PC-9 (cell line): ENCODE measurements at places on chromosomes 4 and X. TPM values are rescaled to one million over a fixed set of nuclear protein-coding genes. Genes with fewer than 3 reads are reported as not detected.

CFP gene
- total RNA-seq: 0.48 and 0.53 TPM in 2 replicates

DCAF8L2 gene
- total RNA-seq: 5.6 and 7.7 TPM in 2 replicates

CHST7 gene
- 0.94 and 1.1 TPM in 2 replicates for total RNA-seq

TCEAL3 gene
- total RNA-seq: 11.7 and 12.8 TPM in 2 replicates

SLC6A8 gene
- 37.6 and 40.5 TPM in 2 replicates for total RNA-seq

DRD5 gene
- not detected in 2 replicates for total RNA-seq

TMSB15A gene
- not detected in 2 replicates for total RNA-seq

ERVMER34-1 gene
- total RNA-seq: 0.73 and 0.92 TPM in 2 replicates

NR3C2 gene
- total RNA-seq: 0.93 and 0.96 TPM in 2 replicates

CLRN2 gene
- total RNA-seq: not detected in 2 replicates

GRCh38 chr4:102339018-102339417, 6.3 kb downstream of the SLC39A8 start:
- peak; percentile 57 for DNase-seq
- peaks cover 24% of the 10 kb centered on the region for H3K4me1 ChIP-seq
- H3K4me3 ChIP-seq: no peak overlapping the region
- H3K27ac ChIP-seq: no peak overlapping the region
- H3K36me3 ChIP-seq: no peaks in the 10 kb centered on the region

DNA sequence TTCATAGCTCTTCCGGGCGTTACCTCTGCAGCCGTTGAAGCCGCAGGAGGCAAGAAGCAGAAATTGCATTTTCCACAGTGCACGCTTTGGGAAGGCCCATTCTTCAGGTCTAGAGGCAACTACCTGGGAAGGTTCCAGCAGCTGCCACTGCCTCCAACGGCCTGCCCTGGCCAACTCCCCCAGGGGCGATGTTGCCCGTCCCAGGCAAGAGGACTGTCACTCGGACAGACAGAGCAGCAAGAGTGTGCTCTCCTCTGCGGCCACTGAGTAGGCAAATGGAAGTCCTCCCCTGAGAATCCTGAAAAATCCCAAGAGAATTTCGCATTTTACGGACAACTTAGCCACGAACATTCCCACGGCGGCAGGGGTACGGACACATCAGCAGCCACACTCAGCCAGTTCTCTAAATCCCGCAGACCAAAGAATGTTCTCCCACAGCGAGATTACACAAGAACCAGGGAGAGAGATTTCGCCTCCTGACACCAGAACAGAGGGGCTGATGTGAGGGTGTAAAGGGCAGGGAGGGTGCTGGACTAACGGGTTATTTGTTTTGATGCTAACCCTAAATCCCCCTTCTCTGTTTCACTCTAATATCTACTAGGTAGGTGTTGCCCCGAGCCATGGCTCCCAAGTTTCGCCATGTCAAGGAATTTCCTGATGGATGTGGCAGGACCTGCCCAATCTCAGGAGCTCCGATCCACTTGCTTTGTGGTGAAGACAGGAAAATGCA, 63.8 kb downstream of the SEPSECS start:
- no peaks in the 10 kb centered on the region for H3K36me3 ChIP-seq
- no peak overlapping the region for H3K27ac ChIP-seq
- no peaks in the 10 kb centered on the region for H3K4me1 ChIP-seq
- no peak for DNase-seq
- H3K27me3 ChIP-seq: no peaks in the 10 kb centered on the region

GRCh38 chr4:77039796-77040195, 36.0 kb downstream of the CCNI start:
- no peak overlapping the region for H3K4me3 ChIP-seq
- DNase-seq: no peak
- no peaks in the 10 kb centered on the region for H3K4me1 ChIP-seq
- no peaks in the 10 kb centered on the region for H3K27me3 ChIP-seq
- H3K36me3 ChIP-seq: no peaks in the 10 kb centered on the region

DNA sequence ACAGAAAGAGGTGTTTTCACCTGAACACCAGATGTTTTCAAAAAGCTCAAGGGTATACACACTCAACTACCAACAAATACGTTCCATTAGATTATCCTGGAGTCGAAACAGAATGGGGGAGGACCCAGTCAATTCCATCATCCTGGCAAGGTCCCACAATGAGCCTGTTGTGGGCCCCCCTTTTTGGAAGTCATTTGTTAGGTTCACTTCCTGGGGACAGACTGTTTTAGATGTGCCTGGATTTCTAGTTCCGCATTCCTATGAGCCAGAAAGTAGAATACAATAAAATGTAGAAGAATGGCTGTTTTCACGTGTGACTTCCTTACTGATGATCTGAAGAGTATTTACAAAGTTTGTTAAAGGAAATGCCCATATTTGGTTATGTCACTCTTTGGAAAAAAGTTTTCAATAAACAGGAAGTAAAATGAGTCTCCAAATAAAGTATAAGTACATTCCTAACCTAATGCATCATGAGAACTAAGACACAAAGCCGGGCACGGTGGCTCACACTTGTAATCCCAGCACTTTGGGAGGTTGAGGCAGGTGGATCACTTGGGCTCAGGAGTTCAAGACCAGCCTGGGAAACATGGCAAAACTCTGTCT, 192.5 kb downstream of the MAML3 start:
- DNase-seq: no peak
- H3K27ac ChIP-seq: no peak overlapping the region
- H3K4me1 ChIP-seq: no peaks in the 10 kb centered on the region

DNA sequence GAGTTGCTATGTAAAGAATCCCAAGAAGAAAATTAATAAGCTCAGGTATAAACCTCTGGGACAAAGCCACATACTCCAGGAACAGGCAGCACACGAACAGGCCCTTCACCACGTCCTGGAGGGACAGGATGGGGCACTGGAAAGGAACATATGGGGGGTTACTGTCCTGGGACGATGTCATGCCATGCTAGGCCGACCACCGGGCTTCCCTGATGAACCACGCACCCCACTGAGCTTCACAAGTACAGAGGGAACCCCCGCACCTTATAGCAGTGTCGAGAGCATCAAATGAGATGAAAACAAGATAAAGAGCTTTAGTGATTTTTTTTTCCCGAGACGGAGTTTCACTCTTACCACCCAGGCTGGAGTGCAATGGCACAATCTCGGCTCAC, 19.1 kb downstream of the NOP14 start:
- DNase-seq: no peak
- no peaks in the 10 kb centered on the region for H3K4me1 ChIP-seq
- H3K4me3 ChIP-seq: no peak overlapping the region

- H3K27me3 ChIP-seq: no peaks in the 10 kb centered on the region
- H3K36me3 ChIP-seq: no peaks in the 10 kb centered on the region
- H3K4me1 ChIP-seq: no peaks in the 10 kb centered on the region
- DNase-seq: no peak
- no peak overlapping the region for H3K27ac ChIP-seq
These were observed 377.1 kb upstream of the HS3ST1 start for GRCh38 chr4:11805842-11806241.

DNA sequence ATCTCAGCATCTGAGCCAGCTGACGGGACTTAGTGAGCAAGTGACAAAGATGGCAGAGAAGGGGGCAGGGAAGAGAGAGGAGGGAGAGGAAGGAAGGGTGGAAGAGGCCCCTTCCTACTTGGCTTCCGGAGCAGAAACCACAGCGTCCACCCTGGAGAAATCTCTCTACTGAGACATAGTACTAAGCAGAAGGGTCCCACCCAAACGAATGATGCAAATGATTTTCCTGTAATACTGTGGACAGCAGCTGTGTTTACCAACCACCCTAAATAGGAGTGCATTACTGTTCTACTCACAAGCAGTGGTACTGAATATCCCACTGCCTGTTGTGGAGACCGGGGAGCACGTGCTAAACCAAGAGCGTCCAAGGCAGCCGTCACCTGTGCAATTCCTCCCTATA, 29.4 kb downstream of the DTHD1 start:
- DNase-seq: no peak
- no peaks in the 10 kb centered on the region for H3K4me1 ChIP-seq

GRCh38 chr4:88524171-88524570, 595 bp upstream of the PYURF start:
- H3K4me3 ChIP-seq: peak overlapping the region; percentile 85
- peak overlapping the region; percentile 73 for H3K27ac ChIP-seq
- no peaks in the 10 kb centered on the region for H3K27me3 ChIP-seq
- no peaks in the 10 kb centered on the region for H3K36me3 ChIP-seq

DNA sequence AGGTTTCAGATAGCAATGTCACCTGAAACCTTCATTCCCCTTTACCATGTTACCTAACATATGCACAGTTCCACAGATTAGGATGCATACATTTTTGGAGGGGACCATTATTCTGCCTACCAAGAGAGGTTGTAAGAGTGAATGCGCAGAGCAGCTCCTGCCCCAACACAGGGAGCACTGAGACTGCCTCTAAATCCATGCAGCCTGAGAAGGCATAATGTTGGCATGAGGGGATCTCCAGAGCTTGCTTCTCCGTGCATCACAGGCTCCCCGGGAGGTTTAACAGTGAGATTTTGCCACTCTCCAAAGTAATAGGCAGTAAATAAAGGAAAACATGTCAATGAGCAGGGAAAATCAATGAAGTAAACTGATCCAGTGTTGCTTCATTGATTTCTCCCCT, 410.8 kb downstream of the PCDH7 start:
- no peak overlapping the region for H3K27ac ChIP-seq
- no peak overlapping the region for H3K4me3 ChIP-seq
- no peaks in the 10 kb centered on the region for H3K4me1 ChIP-seq
- no peaks in the 10 kb centered on the region for H3K36me3 ChIP-seq

DNA sequence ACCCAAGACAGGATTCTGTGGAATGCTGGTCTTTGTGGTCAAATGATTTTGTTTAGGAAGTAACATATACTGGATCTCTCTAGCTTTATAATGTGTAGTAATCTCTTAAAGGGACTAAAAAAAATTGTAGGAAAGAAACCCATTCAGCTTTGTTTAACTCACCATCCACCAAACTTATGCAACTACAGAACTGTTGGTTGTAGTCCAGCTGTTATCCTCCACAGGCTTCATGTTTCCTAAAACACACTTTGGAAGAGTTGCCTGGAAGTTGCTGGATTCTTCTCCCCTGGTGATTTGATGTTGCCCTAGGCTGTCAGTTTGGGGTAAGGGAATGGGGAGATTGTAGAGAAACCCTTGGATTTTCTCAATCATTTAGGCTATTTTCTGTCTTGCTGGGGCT, 89.3 kb downstream of the RLIM start:
- H3K36me3 ChIP-seq: no peaks in the 10 kb centered on the region
- no peaks in the 10 kb centered on the region for H3K4me1 ChIP-seq
- H3K27me3 ChIP-seq: no peaks in the 10 kb centered on the region
- DNase-seq: no peak
- H3K27ac ChIP-seq: no peak overlapping the region

DNA sequence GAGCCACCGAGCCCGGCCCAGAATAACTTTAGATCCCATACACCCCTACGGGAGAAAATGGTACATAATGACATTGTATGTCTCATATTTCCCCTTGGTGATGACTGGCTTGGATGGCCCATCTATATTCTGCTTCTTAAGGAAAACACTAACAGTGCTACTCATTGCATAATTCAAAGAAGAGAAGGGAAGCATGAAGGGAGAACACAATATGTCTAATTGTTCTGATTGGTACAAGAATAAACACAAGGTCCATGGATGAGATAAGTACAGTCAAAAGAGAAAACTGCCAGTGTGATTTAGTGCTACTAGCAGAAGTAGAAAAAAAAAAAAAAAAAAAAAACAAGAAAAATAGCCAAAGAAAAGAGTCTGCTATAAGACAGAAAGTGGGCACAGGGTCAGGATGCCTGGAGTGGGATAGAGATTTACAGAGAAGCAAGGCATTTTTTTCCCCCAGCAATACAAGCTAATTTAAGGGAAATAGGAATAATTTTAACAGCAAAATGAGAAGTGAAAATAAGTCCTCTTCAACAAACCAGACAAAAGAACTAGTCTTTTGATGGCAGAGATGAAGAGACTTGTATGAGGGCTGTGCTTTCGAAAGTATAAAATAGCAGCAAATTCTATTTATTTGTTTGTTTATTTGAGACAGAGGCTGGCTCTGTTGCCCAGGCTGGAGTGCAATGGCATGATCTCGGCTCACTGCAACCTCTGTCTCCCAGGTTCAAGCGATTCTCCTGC, 96.5 kb upstream of the MAP3K15 start:
- H3K4me1 ChIP-seq: no peaks in the 10 kb centered on the region
- DNase-seq: no peak
- no peak overlapping the region for H3K27ac ChIP-seq
- no peaks in the 10 kb centered on the region for H3K36me3 ChIP-seq

GRCh38 chrX:7316887-7317286, 168.9 kb upstream of the PUDP start:
- no peak overlapping the region for H3K4me3 ChIP-seq
- no peaks in the 10 kb centered on the region for H3K36me3 ChIP-seq
- DNase-seq: no peak
- H3K27ac ChIP-seq: no peak overlapping the region

GRCh38 chrX:66022632-66023384, 17.1 kb downstream of the VSIG4 start:
- H3K27me3 ChIP-seq: no peaks in the 10 kb centered on the region
- no peaks in the 10 kb centered on the region for H3K4me1 ChIP-seq
- DNase-seq: no peak
- H3K27ac ChIP-seq: no peak overlapping the region
- H3K36me3 ChIP-seq: no peaks in the 10 kb centered on the region
- no peak overlapping the region for H3K4me3 ChIP-seq
